ENCODE measurements at places on chromosomes 7 and 10.

- no peak for DNase-seq
Measured at GRCh38 chr10:33099748-33100147, 141.7 kb upstream of the ITGB1 start.

GRCh38 chr7:159068488-159068811, 76.2 kb downstream of the VIPR2 start:
- DNase-seq: no peak

GRCh38 chr7:91228327-91228726, 35.9 kb upstream of the FZD1 start:
- no peak for DNase-seq

- no peak for DNase-seq
Measured at GRCh38 chr7:2952316-2952715, 91.4 kb downstream of the CARD11 start.

GRCh38 chr7:16114633-16115032, 306.7 kb downstream of the CRPPA start:
- DNase-seq: no peak

GRCh38 chr10:42864575-42864974, 82.0 kb downstream of the BMS1 start:
- DNase-seq: no peak

- DNase-seq: no peak
Measured at GRCh38 chr7:128422842-128423241, 13.1 kb upstream of the IMPDH1 start.
